ENCODE measurements at places on chromosomes 6 and 20. TPM values are rescaled to one million over a fixed set of nuclear protein-coding genes. Genes with fewer than 3 reads are reported as not detected.

The SLC4A11 gene
- 1.2 TPM for total RNA-seq

The PTGIS gene
- total RNA-seq: 0.07 TPM

The FAM184A gene
- 0.79 TPM for total RNA-seq

The DUSP15 gene
- 3.2 TPM for total RNA-seq

The OVOL2 gene
- not detected for total RNA-seq

The FOXA2 gene
- not detected for total RNA-seq

The BPIFA1 gene
- total RNA-seq: not detected

The SLC17A2 gene
- not detected for total RNA-seq

The METTL24 gene
- total RNA-seq: not detected

The PACSIN1 gene
- 0.20 TPM for total RNA-seq

The ANKRD6 gene
- total RNA-seq: 3.6 TPM

The SS18L1 gene
- 7.8 TPM for total RNA-seq

The SERAC1 gene
- total RNA-seq: 14.8 TPM

The CFB gene
- 7.8 TPM for total RNA-seq

The TRIM15 gene
- not detected for total RNA-seq

The IFT52 gene
- total RNA-seq: 55.2 TPM

Data from M059J (cell line).